Cardiac septum (tissue), 1 donor: ENCODE measurements at places on chromosomes 2 and 18. TPM values are rescaled to one million over a fixed set of nuclear protein-coding genes. Genes with fewer than 3 reads are reported as not detected.

The IHH gene
- total RNA-seq = not detected

The TMEM200C gene
- 1.0 TPM for total RNA-seq

The FAM110C gene
- 4.0 TPM for total RNA-seq

The POTEC gene
- not detected for total RNA-seq

The GPBAR1 gene
- total RNA-seq = 1.2 TPM

The SERPINB12 gene
- total RNA-seq = not detected

The SULT1C2 gene
- 0.97 TPM for total RNA-seq

The HNMT gene
- total RNA-seq = 11.8 TPM

The NMUR1 gene
- 0.22 TPM for total RNA-seq

The HTR2B gene
- total RNA-seq = 2.9 TPM

The C1QL2 gene
- total RNA-seq = not detected

The PTPRN gene
- 0.97 TPM for total RNA-seq

The SCN2A gene
- total RNA-seq = 0.13 TPM

The CCDC150 gene
- total RNA-seq = 1.5 TPM

The CTAGE1 gene
- total RNA-seq = 0.13 TPM

The DNER gene
- 1.00 TPM for total RNA-seq

The SLC4A5 gene
- total RNA-seq = 3.6 TPM

The RAB27B gene
- total RNA-seq = 0.08 TPM

The ANTXR1 gene
- 38.1 TPM for total RNA-seq
